ENCODE measurements at places on chromosomes 16 and 17. TPM values are rescaled to one million over a fixed set of nuclear protein-coding genes. Genes with fewer than 3 reads are reported as not detected.

PDE6G gene
- total RNA-seq, result not detected

MRPL58 gene
- total RNA-seq, result 70.2 TPM

CA7 gene
- not detected for total RNA-seq

KRTAP3-2 gene
- total RNA-seq, result not detected

DNA sequence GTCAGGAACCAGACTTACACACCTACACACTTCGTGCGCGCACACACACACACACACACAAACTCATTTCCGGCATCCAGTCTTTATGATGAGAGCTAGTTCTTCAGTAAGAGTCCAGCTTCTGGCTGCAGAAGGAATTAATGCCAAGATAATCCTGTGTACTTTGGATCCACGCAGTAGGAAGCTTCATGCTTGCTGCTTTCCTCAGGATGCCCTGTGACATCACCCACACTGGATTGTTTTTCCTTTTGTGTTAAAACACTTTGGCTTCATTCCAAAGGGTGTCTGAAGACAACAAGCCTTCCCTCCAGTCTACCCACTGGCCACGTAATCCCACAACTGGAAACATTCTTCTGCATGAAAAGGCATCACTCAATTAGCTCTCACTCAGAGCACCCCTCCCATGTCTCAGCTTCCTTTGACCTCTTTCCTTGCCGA is 35.4 kb downstream of the KCNJ16 start:
- no peak overlapping the region for H3K4me3 ChIP-seq
- no peaks in the 10 kb centered on the region for H3K27me3 ChIP-seq
- peaks cover 33% of the 10 kb centered on the region for H3K36me3 ChIP-seq
- no peak for DNase-seq
- no peak overlapping the region for H3K27ac ChIP-seq
